ENCODE measurements at places on chromosomes 1 and 21.

DNA sequence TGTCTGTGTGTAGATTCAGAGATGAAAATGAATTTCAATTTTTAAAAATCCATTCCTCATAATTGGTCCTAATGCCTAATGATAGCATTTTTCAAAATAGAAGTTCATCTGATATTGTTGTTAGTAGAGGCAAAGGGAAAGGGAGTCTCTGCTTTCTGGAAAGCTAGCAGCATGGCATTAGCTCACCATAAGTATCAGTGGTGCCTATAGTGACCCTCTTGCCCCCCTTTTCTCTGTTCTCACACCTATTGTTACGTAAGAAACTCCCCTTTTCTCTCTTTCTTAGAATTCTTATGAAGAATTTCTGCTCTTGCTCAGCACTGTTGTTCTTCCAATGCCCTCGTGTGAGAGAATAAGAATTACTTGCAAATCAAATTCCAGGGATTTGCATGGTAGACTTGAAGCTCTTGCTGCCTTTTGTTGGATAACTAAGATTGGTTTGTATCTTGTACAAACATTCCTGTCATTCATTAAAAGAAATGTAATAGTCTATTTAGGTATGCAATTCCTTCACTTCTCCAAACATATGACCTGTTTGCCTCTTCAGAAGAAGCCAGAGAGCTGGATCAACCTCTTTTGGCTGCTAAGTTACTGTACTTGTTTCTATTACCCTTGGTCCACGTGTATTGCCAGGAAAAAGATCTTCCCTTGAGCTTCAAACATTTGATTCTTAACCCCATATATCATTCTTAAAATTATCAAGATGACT, 69.2 kb upstream of the MAGI3 start:
- no peak for DNase-seq

GRCh38 chr1:87030740-87031690, 116.6 kb downstream of the HS2ST1 start:
- DNase-seq = no peak

- DNase-seq = no peak
Measured at GRCh38 chr1:156586323-156586722, 5.3 kb upstream of the NAXE start.

- DNase-seq = no peak
Measured at GRCh38 chr21:46150073-46150472, 5.3 kb downstream of the FTCD start.

- no peak for DNase-seq
Measured at GRCh38 chr1:9746651-9747050, 77.1 kb downstream of the CLSTN1 start.

Measured in HuH-7.5 (cell line).